ENCODE measurements at places on chromosomes 12 and 14.

DNA sequence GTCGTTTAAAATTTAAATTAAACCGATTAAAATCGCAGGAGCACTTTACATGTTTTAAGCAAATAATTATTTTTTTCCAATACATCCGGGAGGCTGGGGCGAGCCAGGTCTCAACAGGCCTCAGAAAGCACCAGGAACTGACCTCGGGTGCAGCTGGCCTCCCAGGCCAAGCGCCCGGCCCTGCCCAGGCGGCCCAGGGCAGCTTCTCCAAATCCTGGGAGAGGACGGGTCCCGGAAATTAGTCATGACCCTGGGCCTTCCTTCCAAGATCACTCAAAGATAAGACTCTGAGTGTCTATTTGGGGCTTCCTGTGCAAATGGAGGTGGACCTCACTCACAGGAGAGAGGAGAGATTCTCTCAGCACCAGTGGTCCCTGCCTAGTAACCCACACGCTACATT, 177.1 kb downstream of the BCL11B start:
- DNase-seq, result no peak

GRCh38 chr12:69511469-69512267, 41.5 kb downstream of the FRS2 start:
- DNase-seq, result no peak

DNA sequence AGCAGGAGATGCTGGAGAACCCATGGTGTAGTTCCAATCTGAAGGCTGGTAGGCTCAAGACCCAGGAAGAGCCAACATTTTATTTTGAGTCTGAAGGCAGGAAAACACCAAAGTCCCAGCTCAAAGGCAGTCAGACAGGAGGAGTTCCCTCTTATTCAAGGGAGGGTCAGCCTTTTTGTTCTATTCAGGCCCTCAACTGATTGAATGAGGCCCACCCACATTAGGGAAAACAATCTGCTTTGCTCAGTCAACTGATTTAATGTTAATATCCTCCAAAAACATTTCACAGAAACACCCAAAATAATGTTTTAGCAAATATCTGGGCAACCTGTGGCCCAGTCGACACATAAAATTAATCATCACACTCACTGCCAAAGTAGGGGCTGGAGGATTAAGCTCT, 130.8 kb downstream of the LMNTD1 start:
- DNase-seq, result no peak

- DNase-seq, result no peak
Observed at GRCh38 chr12:85029456-85029855, 6.6 kb downstream of the TSPAN19 start.

DNA sequence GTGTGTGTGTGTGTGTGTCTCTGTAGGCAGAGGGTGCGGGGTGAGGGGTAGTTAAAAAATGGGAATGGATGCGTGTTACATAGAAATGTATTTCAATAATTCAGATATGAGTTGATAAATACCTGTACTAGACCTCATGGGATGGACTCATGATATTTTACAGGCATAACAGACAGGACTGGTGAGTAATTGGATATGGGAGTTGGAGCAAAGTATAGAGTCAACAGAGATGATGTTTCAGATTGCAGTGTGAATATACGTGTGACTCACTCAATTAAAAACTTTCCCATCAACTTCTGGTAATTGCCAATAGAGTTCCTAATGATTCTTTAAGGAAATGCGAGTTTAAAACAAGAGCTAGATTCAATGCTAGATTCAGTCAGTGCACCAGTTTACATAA, 711.9 kb downstream of the C12orf50 start:
- no peak for DNase-seq

DNA sequence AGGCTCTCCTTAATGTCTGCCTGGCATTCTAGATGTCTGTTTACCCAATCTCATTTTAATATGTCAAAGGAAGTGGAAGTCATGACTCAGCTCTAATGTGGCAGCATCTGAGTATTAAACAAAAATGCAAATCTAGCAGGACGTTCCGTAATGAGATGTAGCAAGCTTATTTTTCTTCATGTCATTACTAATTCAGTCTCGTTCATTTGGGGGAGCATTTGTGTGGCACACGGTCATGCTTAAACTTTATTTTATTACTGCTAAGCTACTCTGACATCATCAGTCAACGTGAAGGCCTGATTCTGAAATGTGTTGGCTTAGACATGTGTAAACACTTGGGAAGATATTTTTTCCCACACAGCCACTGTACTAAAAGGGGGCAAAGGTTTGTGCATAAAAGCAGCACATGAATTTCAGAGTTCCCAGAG, 326.7 kb upstream of the TMPO start:
- DNase-seq, result peak; percentile 27

- peak; percentile 79 for DNase-seq
Observed at GRCh38 chr14:93970585-93970964, 5.8 kb downstream of the ASB2 start.

GRCh38 chr12:110436231-110436630, 13.9 kb downstream of the ARPC3 start:
- DNase-seq, result no peak

- DNase-seq, result peak; percentile 27
Observed at GRCh38 chr12:10372559-10372958, 17.3 kb downstream of the KLRK1 start.

- DNase-seq, result no peak
Observed at GRCh38 chr12:46963977-46964971, 115.1 kb upstream of the PCED1B start.

DNA sequence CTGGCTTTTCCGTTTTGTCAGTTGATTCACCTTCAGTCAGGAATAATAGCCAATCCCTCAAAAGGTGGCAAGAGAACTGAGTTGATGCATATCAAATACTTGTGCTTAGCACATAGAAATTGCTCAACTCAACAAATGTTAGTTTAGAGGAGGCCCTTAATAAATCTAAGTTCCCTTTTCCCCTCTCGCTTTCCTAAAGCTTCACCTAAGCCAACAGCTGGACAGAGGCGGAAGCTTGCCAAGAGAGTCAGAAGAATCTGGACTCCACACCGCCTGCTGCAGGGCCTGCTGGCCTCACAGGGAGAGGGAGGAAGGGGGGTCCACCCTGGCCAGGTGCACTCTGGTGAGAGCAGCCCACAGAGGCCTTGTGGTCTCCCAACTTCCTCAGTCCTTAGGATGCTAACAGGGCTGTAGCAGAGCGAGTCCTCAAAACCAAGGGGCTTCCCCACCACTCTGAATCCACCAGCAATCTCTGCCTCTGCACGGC, 213.1 kb downstream of the CHST11 start:
- peak; percentile 67 for DNase-seq

DNA sequence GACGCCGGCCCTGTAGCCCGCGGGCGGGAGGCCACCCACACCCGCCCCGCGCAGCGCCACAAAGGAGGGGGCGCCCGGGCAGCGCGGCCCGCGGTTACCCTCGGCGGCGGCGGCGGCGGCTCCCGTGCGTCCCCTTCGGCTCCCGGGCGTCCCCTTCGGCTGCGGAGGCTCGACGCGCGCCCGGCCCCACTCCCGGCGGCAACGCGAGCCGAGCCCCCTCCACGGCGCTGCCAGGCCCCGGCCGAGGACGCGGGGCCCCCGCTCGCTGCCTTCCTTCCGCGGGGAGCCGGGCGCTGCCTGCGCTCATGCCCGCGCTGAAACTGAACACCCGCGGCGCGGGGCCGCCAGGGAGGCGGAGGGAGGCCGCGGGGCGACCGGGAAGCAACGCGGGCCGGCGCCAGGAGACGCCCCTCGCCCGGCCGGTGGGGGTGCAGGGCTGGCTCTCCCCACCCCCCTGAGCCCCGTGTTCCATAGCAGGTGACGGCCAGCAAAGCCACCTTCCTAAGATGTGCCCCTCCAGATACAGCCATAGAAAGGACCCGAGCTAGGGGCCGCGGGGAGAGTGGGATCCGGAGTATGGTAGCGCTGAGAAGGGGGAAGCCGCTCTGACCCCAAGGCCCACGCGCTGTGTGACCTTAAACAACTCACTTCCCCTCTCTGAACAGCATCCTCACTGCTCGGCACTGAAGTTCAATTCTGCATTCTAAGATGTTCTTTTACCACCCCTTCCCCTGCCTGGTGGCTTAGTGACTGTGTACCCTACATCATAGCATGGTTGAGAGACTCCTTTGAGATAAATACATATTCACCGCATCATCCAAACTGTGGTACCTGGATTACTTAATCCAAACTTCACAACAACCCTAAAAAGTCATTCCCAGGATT, 42.8 kb downstream of the KDM2B start:
- DNase-seq, result peak; percentile 73

DNA sequence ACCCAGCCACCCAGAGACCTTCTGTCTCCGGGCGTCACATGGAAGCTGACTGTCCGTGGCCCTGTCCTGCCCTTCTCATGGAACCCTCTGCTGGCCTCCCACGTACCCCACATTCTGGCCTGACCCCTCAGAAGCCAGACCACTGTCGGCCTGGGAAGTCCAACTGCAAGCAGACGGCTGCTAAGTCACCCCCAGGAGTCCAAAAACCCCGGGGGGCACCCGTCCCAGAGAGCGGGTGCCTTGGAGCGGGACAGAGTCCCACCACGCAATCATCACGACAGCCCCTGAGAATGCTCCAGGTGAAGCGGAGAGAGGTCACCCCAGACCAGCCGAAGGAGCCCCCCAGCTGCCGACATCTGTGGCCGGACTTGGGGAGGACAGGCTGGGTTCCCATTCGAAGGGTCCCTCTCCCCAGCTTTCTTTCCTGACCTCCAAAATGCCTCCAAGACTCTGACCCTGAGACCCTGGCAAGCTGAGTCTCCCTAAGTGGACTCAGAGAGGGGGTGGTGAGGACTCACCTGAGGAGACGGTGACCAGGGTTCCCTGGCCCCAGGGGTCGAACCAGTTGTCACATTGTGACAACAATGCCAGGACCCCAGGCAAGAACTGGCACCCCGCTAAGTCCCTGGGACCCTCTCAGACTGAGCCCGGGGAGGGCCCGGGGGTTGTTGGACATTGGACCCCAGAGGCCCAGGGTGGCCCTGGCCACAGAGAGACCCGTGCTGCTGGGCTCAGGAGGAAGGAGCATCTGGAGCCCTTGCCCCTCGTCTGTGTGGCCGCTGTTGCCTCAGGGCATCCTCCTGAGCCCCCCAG, 337.1 kb downstream of the TMEM121 start:
- no peak for DNase-seq

- DNase-seq, result no peak
Observed at GRCh38 chr12:100481021-100481420, 7.4 kb downstream of the NR1H4 start.

GRCh38 chr12:52164624-52165023, 27.2 kb downstream of the KRT80 start:
- DNase-seq, result no peak

DNA sequence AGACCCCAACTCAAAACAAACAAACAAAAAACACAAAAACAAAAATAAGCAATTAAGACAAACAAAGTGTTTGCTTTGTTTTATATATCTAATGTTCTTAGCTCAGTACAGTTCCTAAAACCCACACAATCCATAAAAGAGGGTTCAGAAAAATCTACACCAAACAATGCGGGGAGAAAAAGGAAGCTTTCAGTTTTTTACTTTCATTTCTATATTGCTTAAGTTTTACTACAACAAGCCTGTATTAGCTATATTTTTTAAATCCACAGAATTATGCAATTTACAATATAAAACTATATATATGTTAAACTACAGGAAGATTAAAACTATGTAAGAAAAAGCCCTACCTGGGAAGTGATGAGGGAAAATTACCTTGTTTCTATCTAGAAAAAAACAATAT, 41.4 kb downstream of the CLIP1 start:
- no peak for DNase-seq

GRCh38 chr12:64655141-64655540, 44.8 kb downstream of the RASSF3 start:
- no peak for DNase-seq

DNA sequence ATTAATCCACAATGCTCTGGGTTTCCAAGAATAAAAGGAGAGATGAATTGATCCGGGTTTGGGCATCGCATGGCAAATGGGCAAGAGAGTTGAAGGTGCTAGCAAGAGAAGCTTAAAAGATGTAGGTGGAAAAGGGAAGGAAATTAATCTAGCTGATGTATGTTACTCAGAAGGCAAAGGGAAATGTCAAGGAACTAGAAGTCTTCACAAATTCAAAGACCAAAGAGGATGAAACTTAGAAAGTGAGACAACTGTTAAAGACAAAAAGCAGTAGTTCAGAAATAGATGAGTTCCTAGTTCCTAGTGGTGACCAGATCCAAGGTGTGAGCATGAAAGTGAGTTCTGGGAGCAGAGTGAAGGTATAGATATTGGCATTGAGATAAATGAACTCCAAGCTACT, 228.3 kb downstream of the SEC23A start:
- no peak for DNase-seq

DNA sequence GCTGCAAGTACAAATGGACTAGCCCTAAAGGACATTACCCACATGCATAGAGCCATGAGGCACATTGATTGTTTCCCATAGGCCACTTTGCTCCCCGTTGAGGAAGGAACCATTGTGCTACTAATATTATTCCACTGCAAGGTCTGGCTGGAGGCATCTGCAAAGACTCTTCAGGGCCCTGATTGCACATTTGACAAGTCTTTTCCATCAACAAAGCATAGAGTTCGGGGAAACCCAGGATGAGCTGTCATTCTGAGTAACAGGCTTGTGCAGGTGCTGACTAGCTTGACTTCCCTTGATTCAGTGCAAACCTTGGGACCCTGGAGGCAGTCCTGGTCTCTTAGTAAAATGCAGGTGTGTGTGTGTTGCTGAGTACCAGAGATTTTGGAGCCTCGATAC, 73.8 kb downstream of the SUSD6 start:
- DNase-seq, result no peak

- no peak for DNase-seq
Observed at GRCh38 chr12:40336573-40337199, 111.9 kb downstream of the LRRK2 start.

GRCh38 chr12:62802984-62803383, 132.0 kb downstream of the PPM1H start:
- no peak for DNase-seq

DNA sequence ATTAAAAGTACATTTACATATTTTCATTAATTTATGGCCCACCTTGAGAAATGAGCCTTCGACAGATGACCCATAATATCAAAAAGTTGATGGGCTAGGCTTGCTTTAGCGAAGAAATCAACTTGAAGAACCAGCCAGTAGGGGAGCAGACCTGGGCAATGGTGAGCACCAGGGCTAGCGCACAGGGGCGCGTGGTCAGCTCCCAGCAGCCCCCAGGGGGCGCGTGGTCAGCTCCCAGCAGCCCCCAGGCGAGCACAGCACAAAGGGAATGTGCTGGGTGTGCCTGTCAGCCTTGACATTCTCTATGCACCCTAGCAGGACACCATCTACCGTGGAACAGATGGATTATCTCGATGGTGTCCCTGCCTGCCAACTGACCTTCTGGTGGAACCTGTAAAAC, 15.3 kb upstream of the SOX5 start:
- DNase-seq, result no peak

GRCh38 chr12:96493106-96493505, 3.7 kb downstream of the CFAP54 start:
- no peak for DNase-seq

GRCh38 chr14:99425272-99425681, 55.4 kb downstream of the SETD3 start:
- no peak for DNase-seq

DNA sequence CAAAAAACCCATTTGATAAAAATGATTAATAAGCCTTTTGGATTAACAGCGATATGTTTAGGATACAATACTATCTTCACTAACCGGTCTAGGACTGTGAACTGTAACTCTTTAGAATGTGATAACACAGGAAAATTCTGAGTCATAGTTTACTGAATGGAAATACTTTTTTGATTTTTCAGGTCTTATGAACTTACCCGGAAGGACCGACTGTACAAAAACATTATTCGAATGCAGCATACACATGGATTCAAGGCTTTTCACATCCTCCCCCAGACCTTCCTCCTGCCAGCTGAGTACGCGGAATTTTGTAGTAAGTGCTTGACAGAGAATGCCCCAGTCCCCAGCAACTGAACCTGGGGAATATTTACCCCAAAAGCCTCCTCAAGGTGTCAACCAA, 29.0 kb downstream of the TTLL5 start:
- no peak for DNase-seq

All from CD14-positive monocyte (primary cell).